ENCODE measurements at places on chromosomes 13 and 19. TPM values are rescaled to one million over a fixed set of nuclear protein-coding genes. Genes with fewer than 3 reads are reported as not detected.

GRCh38 chr13:76267216-76267615, 619.0 kb downstream of the KCTD12 start:
- no peak for DNase-seq
- no peaks in the 10 kb centered on the region for H3K36me3 ChIP-seq
- H3K4me1 ChIP-seq, result no peaks in the 10 kb centered on the region

Gene PCSK4
- 2.5 TPM for total RNA-seq

- DNase-seq, result no peak
- H3K27me3 ChIP-seq, result no peaks in the 10 kb centered on the region
- peaks cover 41% of the 10 kb centered on the region for H3K4me1 ChIP-seq
- H3K4me3 ChIP-seq, result no peak overlapping the region
- peaks cover 66% of the 10 kb centered on the region for H3K36me3 ChIP-seq
- H3K27ac ChIP-seq, result no peak overlapping the region
Measured at GRCh38 chr13:77725071-77725470, 27.6 kb downstream of the SLAIN1 start.

GRCh38 chr13:21065686-21066085, 4.3 kb upstream of the LATS2 start:
- H3K4me3 ChIP-seq, result no peak overlapping the region
- no peaks in the 10 kb centered on the region for H3K36me3 ChIP-seq
- DNase-seq, result no peak
- H3K4me1 ChIP-seq, result peaks cover 12% of the 10 kb centered on the region

Gene PGLYRP2
- 0.08 TPM for total RNA-seq

- H3K27me3 ChIP-seq, result peaks cover 17% of the 10 kb centered on the region
- no peaks in the 10 kb centered on the region for H3K4me1 ChIP-seq
- H3K4me3 ChIP-seq, result no peak overlapping the region
- H3K36me3 ChIP-seq, result no peaks in the 10 kb centered on the region
Measured at GRCh38 chr19:50844296-50844935, 10.3 kb upstream of the KLK3 start.

DNA sequence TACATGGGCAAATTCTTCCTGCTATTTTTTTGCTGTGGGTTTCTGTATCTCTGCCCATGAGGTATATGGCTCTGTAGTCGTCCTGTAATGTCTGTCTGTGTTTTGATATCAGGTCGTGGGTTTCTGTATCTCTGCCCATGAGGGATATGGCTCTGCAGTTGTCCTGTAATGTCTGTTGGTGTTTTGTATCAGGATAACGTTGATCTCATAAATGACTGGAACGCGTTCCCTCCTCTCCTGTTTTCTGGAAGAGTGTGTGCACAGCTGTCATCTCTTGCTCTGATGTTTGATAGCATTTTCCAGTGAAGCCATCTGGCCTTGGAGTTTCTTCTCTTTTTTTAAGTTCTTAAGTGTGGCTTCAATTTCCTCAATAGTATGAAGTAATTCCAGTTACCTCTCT, 57.2 kb downstream of the SOX1 start:
- H3K4me1 ChIP-seq, result no peaks in the 10 kb centered on the region
- no peaks in the 10 kb centered on the region for H3K36me3 ChIP-seq
- DNase-seq, result no peak
- no peak overlapping the region for H3K4me3 ChIP-seq
- H3K27ac ChIP-seq, result no peak overlapping the region

DNA sequence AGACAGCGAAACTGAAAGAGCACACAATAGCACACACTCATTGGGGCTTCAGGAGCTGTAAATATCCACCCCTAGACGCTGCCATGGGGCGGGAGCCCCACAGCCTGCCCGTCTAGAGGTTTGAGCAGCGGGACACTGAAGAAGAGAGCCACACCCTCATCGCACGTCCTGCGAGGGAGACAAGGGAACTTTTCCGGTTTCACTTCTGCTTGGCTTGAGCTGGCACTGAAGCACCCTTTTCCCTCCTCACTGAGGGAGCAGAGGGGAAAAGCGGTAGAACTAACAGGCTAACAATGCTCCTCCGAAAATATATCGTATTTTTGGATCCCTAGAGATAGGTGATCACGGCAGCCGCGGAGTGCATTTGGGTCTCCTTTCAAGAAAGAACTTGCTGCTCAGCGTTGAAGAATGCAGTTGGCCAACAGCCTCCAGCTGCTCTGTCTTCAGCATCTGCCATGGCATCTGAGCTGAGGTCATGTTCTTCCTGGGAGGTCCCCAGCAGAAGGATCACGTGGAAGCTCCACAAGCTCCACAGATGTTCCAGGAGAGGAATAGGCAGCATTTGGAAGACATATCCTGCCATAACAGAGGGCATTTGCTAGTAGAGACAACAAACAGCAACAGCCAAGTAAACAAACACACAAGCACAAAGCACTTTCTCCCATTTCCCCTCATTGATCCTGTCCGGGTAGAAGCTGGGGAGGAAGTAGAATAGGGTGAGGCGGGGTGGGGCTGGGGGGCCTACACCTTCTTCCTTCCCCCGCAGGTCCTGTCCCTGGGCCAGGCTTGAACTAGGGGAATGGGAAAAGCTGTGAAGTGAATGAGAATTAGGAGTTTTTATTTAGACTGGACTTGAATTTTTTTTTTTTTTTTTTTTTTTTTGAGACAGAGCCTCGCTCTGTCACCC, 44.8 kb upstream of the ALOX5AP start:
- peaks cover 3% of the 10 kb centered on the region for H3K36me3 ChIP-seq
- peaks cover 27% of the 10 kb centered on the region for H3K27me3 ChIP-seq

GRCh38 chr19:10516671-10517286, 468 bp downstream of the S1PR5 start:
- H3K27ac ChIP-seq, result no peak overlapping the region
- no peaks in the 10 kb centered on the region for H3K36me3 ChIP-seq
- no peak for DNase-seq
- peaks cover 68% of the 10 kb centered on the region for H3K27me3 ChIP-seq
- peak overlapping the region; percentile 54 for H3K4me3 ChIP-seq

DNA sequence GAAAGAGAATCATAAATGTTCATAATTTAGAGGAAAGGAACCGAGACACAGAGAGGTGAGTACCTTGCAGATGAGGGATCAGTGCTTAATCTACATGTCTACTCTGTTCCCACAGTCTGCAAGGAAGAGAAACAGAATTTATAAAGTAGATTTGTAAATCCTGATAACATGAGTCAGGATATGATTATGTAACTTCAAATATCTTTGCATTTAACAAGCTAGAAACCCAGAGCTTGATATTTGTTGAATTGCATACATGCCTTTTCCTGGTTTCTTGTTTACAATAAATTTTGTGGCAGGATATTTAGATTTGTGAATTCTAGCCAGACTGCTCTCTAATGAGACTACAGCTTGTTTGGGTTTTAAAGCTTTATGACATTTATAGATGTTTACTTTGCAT, 219.2 kb downstream of the ENOX1 start:
- no peak overlapping the region for H3K27ac ChIP-seq
- peaks cover 28% of the 10 kb centered on the region for H3K27me3 ChIP-seq
- no peak for DNase-seq

- H3K27me3 ChIP-seq, result peaks cover 10% of the 10 kb centered on the region
- peaks cover 84% of the 10 kb centered on the region for H3K4me1 ChIP-seq
- peak; percentile 68 for DNase-seq
Measured at GRCh38 chr19:18419699-18420460, 682 bp downstream of the SSBP4 start.

- no peak overlapping the region for H3K4me3 ChIP-seq
- H3K27ac ChIP-seq, result no peak overlapping the region
- DNase-seq, result no peak
- peaks cover 81% of the 10 kb centered on the region for H3K36me3 ChIP-seq
- no peaks in the 10 kb centered on the region for H3K27me3 ChIP-seq
Measured at GRCh38 chr19:58548859-58549663, 5.2 kb downstream of the TRIM28 start.

- H3K4me3 ChIP-seq, result no peak overlapping the region
- no peak overlapping the region for H3K27ac ChIP-seq
- peaks cover 7% of the 10 kb centered on the region for H3K27me3 ChIP-seq
Measured at GRCh38 chr19:41123716-41124294, 9.6 kb downstream of the CYP2F1 start.

- no peak for DNase-seq
- H3K27me3 ChIP-seq, result no peaks in the 10 kb centered on the region
- no peak overlapping the region for H3K4me3 ChIP-seq
- peaks cover 75% of the 10 kb centered on the region for H3K4me1 ChIP-seq
- H3K27ac ChIP-seq, result no peak overlapping the region
Measured at GRCh38 chr13:99320693-99321481, 13.7 kb upstream of the GPR183 start.
